Cortex of kidney (tissue), 1 donor: ENCODE measurements at places on chromosomes 13 and 19.

DNA sequence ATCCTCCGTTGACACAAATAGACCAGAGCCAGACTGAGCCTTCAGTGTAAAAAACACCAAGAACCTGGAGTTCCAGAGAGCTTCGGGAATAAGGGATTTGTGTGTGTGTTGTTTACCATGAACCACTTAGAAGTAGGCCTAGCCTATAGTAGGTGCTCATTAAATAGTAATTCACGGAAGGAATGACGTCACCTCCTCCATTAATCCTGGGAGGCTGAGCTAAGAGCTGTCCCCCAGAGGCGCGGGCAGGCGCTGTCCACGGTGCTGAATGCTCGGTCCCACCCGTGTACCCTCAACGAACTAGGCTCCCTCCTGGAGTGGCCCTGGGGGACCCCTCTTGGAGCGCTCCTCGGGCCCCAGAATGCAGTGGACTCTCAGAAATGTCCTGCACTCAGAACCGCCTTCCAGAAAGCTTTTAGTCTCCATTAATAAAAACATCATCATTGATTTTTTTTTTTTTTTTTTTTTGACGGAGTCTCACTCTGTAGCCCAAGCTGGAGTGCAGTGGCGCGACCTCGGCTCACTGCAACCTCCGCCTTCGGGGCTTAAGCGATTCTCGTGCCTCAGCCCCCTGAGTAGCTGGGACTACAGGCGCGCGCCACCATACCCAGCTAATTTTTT lies 6.5 kb downstream of the UNC13A start:
- DNase-seq = no peak

GRCh38 chr13:113980489-113981064 lies 6.7 kb upstream of the C13orf46 start:
- no peak for DNase-seq

DNA sequence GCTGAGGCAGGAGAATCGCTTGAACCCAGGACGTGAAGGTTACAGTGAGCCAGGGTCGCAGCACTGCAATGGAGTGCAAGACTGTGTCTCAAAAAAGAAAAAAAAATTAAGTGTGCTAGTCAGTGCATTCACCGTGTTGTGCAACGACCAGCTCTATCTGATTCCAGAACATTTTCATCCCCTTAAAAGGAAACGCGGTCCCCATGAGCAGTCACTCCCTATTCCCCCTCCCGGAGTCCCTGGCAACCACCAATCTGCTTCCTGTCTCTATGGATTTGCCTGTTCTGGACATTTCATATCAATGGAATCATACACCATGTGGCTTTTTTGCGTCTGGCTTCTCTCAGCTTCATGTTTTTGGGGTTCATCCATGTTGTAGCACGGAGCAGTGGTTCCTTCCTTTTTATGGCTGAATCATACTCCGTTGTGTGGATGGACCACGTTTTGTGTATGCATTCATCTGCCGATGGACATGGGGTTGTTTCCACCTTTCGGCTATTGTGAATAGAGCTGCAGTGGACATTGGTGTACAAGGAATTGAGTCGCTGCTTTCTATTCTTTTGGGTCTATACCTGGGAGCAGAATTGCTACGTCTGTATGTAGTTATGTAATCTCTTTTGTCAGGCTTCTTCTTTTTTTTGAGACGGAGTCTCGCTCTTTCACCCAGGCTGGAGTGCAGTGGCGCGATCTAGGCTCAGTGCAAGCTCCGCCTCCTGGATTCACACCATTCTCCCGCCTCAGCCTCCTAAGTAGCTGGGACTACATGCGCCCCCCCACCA lies 19.8 kb downstream of the MYO9B start:
- no peak for DNase-seq

GRCh38 chr13:95153647-95154412 lies 147.4 kb downstream of the ABCC4 start:
- no peak for DNase-seq

DNA sequence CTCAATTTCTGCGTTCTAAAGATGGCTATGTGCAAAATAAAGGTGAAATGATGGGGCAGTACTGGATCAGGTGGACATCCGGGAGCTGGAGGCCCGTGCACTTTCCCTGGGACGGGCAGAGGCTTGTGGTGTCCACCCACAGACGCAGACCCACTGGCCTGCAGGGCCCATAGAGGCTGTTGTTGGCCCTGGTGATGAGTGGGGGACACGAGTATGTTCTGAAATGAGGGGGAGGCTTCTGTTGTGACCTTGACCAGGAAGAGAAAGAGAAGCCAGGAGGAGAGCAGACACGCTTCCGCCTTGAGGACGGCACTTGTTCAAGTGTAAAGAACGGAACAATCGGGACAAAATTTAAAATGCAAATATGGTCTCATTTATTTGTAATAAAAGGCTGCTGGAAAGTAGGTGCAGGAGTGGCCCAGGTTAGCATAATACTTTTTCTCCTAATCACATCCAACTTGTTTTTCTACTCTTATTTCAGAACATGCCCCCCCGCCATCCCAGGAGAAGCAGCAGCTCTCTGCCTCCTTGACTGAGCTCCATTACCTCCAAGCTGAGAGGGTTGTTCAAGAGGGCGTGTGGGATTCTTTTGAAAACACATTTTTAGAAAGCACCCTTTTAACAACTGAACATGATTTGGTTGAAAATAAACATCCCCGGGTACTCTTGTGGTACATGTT lies 27.1 kb downstream of the ATP11A start:
- no peak for DNase-seq

DNA sequence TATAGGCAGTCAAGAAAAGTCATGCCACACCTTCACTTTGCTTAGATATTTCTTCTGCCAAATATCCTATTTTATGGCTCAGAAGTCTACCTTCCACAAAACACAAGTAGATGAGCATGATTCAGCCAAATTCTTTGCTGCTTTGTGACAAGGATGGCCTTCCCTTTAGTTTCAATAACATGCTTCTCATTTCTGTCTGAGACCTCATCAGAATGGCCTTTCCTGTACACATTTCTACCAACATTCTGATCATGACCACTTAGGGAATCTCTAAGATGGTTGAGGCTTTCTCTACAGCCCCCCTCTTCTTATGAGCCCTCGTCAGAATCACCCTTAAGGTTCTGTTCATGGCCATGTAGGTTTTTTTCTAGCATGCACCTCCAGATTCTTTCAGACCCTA lies 96.2 kb downstream of the COL4A2 start:
- no peak for DNase-seq

- no peak for DNase-seq
Measured at GRCh38 chr19:5537870-5538269, 29.9 kb downstream of the TINCR start.

- no peak for DNase-seq
Measured at GRCh38 chr19:55663846-55664536, 9.2 kb downstream of the U2AF2 start.
